NCI-H1105 (cell line): ENCODE measurements at places on chromosomes 3 and 15.
A peak's percentile ranks its signal among the peaks of the same experiment; 100 is the strongest.

- no peak for DNase-seq
Observed at GRCh38 chr3:40973141-40973540, 226.2 kb upstream of the CTNNB1 start.

- DNase-seq: no peak
Observed at GRCh38 chr3:63864008-63864964, 619 bp downstream of the ATXN7 start.

GRCh38 chr3:41356775-41357174, 157.5 kb downstream of the CTNNB1 start:
- no peak for DNase-seq

- no peak for DNase-seq
Observed at GRCh38 chr3:54240-54639, 142.3 kb upstream of the CHL1 start.

- DNase-seq: no peak
Observed at GRCh38 chr3:129491794-129492193, 36.6 kb upstream of the RHO start.

DNA sequence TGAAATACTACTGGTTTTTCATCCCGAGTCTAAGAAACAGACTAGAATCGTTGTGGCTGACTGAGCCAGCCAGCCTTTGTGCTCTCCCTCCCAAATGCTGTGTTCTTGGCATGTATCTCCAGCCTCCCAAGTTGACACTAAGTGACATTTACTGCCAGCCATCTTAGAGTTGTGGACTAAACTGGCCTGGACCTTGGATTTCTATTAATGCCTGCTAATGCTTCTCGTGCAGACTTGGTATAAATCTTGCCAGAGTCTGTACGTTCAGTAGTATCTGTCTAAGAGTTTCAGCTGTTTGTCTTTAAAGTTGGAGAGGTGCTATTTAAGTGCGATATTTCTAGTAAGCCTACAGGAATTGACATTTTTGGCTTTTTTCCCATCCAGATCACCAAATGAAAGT, 166.6 kb upstream of the BHLHE40 start:
- DNase-seq: no peak

DNA sequence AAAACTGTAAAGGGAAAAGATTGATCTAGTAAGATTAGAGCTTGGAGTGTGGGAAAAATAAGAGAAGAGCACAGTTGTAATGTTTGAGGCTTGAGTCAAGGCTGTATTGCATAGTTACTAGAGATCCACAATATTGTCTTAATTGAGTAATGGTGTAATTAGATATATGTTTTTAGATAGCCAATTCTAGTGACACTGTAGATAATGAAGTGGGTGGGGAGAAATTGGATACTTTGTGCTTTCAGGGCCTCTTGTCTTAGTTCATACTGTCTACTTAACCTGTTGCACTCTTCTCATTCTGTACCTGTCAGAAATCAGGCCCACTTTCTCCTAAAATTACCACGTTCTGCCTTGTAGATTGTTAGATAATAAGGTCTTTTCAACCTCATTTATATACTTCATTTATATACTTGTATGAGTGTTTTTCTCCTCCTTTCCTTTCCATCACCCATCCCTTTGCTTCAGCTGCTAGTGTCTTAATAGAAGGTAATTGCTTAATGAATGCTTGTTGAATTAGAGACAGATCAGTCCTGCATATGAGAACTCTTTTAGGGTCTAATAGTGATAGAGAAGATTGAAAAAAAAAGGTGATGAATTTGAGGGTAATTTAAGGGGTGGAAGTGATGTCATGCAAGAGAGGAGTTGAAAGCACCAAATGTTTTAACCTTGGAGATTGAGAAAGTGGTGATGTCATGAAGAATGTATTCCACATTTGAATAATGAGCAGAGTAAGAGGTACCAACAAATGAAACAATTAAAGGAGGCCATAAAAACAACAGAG, 32.0 kb downstream of the PIK3CA start:
- DNase-seq: peak; percentile 31

DNA sequence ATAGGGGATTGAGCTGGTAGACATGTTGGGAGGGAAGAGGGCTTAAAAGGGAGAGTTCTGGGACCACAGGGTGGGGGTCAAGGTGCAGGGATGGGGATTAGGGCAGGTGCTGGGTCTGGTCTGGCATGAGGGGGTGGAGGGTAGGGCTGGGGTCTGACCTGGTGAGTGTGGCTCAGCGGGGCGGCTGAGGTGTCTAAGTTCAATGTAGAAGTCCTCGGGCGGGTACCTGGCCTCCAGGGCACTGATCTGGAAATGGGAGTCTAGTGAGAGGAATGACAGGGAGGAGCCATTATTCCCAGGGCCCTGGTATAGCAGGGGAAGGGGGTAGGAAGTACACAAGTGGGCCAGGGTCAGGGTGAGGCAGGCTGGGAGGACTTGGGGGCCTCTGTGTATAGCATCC, 39.6 kb downstream of the RAB11A start:
- no peak for DNase-seq

- no peak for DNase-seq
Observed at GRCh38 chr3:55198554-55198953, 270.7 kb upstream of the LRTM1 start.

GRCh38 chr3:100981164-100981911, 11.9 kb downstream of the ABI3BP start:
- DNase-seq: no peak

DNA sequence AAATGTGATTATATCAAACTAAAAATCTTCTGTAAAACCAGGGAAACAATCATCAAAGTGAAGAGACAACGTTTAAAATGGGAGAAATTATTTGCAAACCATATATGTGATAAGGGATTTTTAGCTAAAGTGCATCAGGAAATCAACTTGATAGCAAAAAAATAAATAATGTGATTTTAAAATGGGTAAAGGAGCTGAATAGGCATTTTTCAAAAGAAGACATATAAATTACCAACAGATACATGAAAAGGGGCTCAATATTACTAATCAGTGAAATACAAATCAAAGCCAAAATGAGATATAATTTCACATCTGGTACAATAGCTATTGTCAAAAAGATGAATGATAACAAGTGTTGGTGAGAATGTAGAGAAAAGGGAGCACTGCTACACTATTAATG, 537.6 kb upstream of the NAALADL2 start:
- no peak for DNase-seq

DNA sequence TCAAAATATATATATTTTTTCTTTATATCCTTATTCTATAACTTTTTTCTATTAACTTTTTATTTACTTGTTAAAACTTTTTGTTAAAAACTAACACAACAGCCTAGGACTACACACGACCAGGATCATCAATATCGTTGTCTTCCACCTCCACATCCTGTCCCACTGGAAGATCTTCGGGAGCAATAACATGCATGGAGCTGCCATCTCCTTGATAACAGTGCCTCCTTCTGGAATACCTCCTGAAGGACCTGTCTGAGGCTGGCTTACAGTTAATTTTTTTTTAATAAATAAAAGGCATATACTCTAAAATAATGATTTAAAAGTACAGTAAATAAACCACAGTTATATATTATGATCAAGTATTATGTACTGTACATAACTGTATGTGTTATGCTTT, 58.9 kb downstream of the SFMBT1 start:
- no peak for DNase-seq

DNA sequence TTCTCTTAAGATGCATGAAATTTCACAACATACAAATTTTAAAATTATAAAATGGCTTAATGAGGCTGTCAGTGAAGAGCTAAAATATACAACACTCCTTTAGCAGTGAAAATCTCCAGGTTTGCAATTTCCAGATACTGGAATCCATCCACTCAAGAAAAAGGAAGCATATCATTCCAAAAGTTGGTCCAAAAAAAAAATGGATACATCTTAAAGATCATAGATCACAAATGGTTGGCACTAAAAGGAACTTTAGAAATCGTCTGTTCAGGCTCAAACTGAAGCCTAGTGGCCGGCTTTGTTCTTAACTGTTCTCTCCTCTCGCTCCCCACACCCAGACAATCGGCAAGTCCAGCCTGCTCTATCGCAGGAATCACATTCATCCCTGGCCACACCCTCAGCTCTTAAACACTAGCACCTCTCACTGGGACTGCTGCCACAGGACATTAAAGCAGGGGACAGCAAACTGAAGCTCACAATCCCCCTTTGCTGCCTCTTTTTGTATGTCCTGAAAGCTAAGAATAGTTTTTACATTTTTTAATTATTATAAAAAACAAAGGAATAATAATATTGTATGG, 130.3 kb upstream of the CDIN1 start:
- DNase-seq: no peak

GRCh38 chr15:34808016-34808415, 12.7 kb upstream of the ACTC1 start:
- no peak for DNase-seq

DNA sequence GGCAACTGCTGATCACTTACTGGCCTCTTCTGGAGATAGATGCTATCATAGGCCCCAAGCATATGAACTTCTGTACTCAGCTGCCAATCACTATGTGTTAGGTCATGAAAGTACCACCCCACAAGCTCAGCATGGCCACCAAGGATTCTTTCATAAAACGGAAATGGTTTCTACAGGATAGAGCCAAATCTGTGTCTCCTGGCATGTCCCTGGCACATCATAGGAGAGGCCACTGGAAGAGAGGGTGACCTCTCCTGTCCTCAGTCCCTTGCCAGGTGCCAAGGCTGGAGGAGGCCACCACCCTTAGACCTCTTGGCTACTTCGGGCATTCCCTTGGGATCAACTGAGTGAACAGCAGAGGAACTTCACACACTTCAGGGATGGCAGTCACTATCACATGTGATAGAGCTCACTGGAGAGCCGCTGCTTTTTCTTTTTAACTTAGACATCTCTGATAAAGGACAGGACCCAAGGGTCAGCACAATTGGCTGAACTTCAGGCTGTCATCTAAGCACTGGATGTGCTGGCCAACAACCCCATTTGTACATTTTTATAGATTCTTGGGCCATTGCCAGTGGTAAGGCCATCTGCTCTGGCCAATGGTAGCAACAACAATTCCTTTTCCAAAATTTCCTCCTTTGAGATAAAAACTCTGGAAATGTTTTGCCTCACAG, 425.2 kb downstream of the SQOR start:
- no peak for DNase-seq

- DNase-seq: no peak
Observed at GRCh38 chr3:30752970-30753369, 141.5 kb downstream of the GADL1 start.

GRCh38 chr3:49867871-49868321, 1.8 kb downstream of the CAMKV start:
- DNase-seq: no peak

- peak; percentile 12 for DNase-seq
Observed at GRCh38 chr3:42830437-42831320, 21.4 kb downstream of the ACKR2 start.

DNA sequence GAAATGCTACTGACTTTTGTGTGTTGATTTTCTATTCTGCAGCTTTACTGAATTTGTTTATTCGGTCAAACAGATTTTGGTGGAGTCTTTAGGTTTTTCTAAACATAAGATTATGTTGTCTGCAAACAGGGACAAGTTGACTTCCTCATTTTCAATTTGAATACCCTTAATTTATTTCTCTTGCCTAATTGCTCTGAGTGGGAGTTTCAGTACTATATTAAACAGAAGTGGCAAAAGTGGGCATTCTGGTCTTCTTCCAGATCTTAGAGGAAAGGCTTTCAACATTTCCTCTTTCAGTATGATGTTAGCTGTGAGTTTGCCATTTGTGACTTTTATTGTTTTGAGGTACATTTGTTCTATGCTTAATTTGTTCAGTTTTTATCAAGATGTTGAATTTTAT, 268.5 kb downstream of the WNT5A start:
- no peak for DNase-seq

DNA sequence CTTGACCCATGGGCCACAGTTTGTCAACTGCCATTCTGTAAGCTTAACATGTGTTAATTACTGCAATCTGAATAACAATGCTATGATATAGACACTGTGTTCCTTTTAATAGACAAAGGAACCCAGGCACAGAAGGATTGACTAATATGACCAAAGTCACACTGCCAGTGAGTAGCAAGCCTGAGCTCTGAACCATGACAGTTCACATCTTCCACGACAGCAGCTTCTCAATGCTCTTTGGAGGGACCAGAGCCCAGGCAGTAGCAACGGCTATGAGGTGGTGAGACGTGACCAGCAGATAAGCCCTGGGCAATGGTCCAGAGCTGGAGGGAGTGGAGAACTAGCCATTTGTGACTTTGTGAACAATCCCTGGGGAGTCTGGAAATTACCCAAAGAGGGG, 19.4 kb downstream of the CA12 start:
- no peak for DNase-seq

GRCh38 chr3:129449279-129450115, 9.5 kb downstream of the IFT122 start:
- DNase-seq: no peak

- DNase-seq: no peak
Observed at GRCh38 chr3:45894015-45894414, 7.7 kb downstream of the CCR9 start.

DNA sequence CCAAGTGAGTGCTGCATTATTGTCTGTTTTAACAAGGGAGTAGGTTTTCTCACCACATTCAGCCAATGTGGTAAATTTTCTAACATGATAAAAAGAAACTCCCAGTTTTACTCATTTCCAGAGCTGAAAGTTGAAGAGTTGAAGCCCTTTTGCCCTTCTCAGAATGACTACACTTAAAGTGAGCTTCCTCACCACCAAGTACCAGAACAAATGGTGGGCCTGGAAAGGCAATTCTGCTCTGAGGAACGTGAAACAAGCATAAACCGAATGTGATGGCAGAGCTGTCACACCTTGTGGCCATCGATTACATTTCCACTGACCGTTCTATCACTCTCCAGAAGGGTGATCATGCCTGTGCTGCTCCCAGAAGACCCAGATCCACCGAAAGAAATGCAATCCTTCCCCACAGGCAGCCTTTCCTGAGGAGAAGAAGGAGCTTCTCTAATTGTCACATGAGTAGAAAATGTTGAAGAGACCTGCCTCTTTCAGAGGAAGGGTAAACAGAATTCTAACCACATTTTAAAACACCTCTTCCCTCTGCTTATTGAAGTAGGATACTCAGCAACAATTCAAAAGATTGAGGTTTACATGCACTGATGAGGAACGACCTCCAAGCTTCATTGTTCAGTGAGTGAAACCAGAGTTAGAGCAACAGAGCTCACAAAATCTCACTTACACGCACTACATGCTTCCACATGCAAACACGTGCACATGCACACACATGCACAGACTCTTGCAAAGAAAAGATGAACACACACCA, 21.4 kb upstream of the CCR9 start:
- no peak for DNase-seq

GRCh38 chr15:80455668-80456442, 51.7 kb downstream of the ARNT2 start:
- peak; percentile 23 for DNase-seq
